Neural crest cell (in vitro differentiated cells): ENCODE measurements at places on chromosomes 7 and 10. TPM values are rescaled to one million over a fixed set of nuclear protein-coding genes. Genes with fewer than 3 reads are reported as not detected.
A peak's percentile ranks its signal among the peaks of the same experiment; 100 is the strongest.

Gene ZNF467
- total RNA-seq = 1.9 and 2.3 TPM in 2 replicates

Gene ARMH3
- total RNA-seq = 24.4 TPM in 2 replicates

Gene PRRT4
- 3.1 and 3.3 TPM in 2 replicates for total RNA-seq

Gene DUS4L
- total RNA-seq = 12.7 and 13.2 TPM in 2 replicates

Gene CRTAC1
- total RNA-seq = 0.82 and 1.1 TPM in 2 replicates

Gene SSC4D
- 1.0 and 1.1 TPM in 2 replicates for total RNA-seq

DNA sequence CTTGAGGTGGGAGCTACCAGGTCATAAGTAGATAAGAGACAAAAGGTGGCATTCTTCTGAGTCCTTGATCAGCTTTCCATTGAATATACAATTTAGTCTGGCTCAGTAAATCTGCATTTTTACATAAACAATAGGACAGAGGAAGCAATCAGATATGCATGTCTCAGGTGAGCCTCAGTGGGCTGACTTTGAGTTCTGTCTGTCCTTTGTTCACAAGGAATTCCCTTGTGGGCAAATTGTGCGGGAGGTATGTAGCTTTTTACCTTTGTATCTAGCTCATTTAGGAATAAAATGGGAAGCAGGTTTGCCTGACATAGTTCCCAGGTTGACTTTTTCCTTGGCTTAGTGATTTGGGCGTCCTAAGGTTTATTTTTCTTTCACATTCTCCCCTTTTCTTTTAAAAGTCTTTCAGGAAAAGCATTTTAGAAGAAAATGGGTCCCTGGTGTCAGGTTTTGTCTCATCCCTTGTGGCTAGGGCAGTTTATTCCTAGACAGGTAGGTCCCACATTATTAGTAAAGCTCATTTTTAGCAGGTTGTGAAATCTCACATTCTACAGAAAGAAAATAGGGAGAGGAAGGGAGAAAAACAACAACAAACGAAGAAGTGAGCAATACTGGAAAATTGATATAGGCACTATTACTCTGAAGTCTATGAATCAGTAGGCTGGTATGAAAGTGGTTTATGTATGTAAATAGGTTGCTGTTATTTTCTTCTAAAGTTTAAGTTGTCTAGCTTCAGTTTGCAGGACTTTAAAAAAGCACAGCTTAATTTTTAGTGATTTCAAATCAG, 16.5 kb downstream of the SPAM1 start:
- no peak for DNase-seq
- H3K27me3 ChIP-seq = peaks cover 4% of the 10 kb centered on the region
- no peak overlapping the region for H3K4me3 ChIP-seq
- no peak overlapping the region for H3K27ac ChIP-seq

DNA sequence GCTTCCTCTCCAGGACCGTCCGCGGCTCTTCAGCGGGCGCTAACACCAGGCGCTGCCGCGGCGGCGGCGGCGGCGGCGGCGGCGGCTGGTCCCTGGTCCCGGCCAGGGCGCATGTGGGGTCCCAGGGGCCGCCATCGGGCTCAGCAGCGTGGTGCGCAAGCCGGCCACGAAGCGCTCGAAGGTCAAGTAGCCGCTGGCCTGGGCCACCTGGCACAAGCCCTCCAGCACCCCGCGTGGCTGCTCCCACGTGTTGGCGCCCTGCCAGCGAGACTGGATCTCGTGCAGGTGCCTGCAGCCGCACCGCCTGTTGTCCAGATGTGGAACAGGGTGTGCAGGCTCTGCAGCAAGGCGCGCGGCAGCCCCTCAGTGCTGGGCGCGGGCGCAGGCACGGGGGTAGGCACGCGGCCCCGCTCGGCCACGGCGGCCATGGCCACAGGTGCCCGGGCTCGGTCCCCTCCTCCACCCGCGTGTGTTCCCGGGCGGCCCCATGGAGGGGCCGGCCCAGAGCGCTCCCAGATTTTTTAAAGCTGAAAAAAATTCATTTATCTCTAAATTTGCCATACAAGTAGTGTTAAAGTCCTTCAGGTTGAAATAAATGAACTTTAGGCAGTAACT, 884.2 kb upstream of the ZNF722 start:
- DNase-seq = no peak
- no peaks in the 10 kb centered on the region for H3K27me3 ChIP-seq
- H3K4me3 ChIP-seq = no peak overlapping the region
- H3K36me3 ChIP-seq = peaks cover 12% of the 10 kb centered on the region

- peaks cover 15% of the 10 kb centered on the region for H3K4me1 ChIP-seq
- peak overlapping the region; percentile 76 for H3K4me3 ChIP-seq
- H3K36me3 ChIP-seq = no peaks in the 10 kb centered on the region
- no peak overlapping the region for H3K27ac ChIP-seq
Measured at GRCh38 chr10:87656431-87657072, 3.1 kb upstream of the PAPSS2 start.

GRCh38 chr7:56291-56913, 136.0 kb upstream of the FAM20C start:
- H3K36me3 ChIP-seq = no peaks in the 10 kb centered on the region
- H3K27ac ChIP-seq = no peak overlapping the region
- H3K27me3 ChIP-seq = no peaks in the 10 kb centered on the region
- no peak for DNase-seq

GRCh38 chr10:86217371-86218080, 149.1 kb downstream of the GRID1 start:
- H3K27ac ChIP-seq = no peak overlapping the region
- H3K4me1 ChIP-seq = no peaks in the 10 kb centered on the region
- no peaks in the 10 kb centered on the region for H3K36me3 ChIP-seq

DNA sequence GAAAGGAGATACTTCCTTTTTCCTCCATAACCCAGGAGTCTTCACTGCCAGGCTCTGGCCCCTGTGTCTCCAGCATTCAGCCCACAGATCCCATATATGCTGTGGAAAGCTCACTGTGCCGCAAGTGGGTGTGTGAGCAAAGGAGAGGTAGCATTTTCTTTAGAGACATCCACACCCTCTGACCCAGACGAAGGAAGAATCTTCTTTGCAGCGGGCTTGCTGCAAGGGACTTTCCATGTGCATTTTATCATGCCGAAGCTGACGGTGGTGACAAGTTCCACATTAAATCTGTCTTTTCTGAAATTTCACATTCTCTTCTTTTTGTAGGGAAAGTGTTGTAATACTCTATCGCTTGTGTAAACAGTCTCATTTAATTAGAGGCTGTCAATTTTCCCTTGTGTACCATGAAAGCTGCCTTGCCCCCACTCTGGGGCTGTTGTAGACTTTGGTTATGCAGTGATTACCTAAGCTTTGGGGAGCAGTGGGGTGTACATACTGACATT, 409.5 kb downstream of the SUGCT start:
- H3K36me3 ChIP-seq = no peaks in the 10 kb centered on the region
- H3K4me1 ChIP-seq = no peaks in the 10 kb centered on the region
- no peak for DNase-seq
- H3K27me3 ChIP-seq = no peaks in the 10 kb centered on the region
- no peak overlapping the region for H3K27ac ChIP-seq
- H3K4me3 ChIP-seq = no peak overlapping the region

GRCh38 chr7:155709453-155709852, 65.0 kb downstream of the RBM33 start:
- H3K4me1 ChIP-seq = no peaks in the 10 kb centered on the region
- no peak for DNase-seq
- no peak overlapping the region for H3K4me3 ChIP-seq
- no peak overlapping the region for H3K27ac ChIP-seq
- no peaks in the 10 kb centered on the region for H3K27me3 ChIP-seq

DNA sequence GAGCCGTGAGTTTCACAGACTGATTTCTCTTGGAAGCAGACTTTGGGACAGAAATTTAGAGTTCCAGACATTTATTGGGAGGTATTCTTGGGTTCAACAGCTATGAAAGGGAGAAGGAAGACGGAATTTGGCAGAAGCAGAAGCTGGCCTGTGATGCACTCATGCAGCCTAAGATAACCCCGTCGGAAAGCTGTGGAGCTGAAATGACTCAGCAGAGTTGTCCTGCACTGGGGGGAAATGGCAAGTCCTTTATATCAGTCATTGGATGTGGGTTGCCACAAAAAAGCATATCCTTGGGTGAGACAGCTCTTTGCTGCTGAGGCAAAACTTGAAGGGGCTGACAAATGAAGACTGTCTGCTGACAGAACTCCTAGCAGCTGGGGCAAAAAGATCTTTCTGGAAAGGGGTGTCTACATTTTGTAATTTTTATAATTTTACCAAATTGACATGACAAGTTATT, 11.5 kb upstream of the MICU1 start:
- H3K36me3 ChIP-seq = no peaks in the 10 kb centered on the region
- no peak for DNase-seq
- H3K27ac ChIP-seq = no peak overlapping the region
- no peaks in the 10 kb centered on the region for H3K4me1 ChIP-seq

GRCh38 chr7:140623980-140624379, 16.6 kb downstream of the DENND2A start:
- no peaks in the 10 kb centered on the region for H3K36me3 ChIP-seq
- no peak for DNase-seq
- H3K4me3 ChIP-seq = no peak overlapping the region
- peak overlapping the region; percentile 35 for H3K27ac ChIP-seq

- H3K4me3 ChIP-seq = no peak overlapping the region
- no peaks in the 10 kb centered on the region for H3K36me3 ChIP-seq
- H3K4me1 ChIP-seq = peaks cover 11% of the 10 kb centered on the region
Measured at GRCh38 chr10:103180491-103180890, 12.6 kb downstream of the NT5C2 start.

- H3K4me3 ChIP-seq = peak overlapping the region; percentile 44
- H3K36me3 ChIP-seq = no peaks in the 10 kb centered on the region
- H3K4me1 ChIP-seq = peaks cover 42% of the 10 kb centered on the region
- H3K27ac ChIP-seq = no peak overlapping the region
- DNase-seq = no peak
- no peaks in the 10 kb centered on the region for H3K27me3 ChIP-seq
Measured at GRCh38 chr10:79249186-79250121, 97.8 kb upstream of the PPIF start.

- H3K36me3 ChIP-seq = no peaks in the 10 kb centered on the region
- no peaks in the 10 kb centered on the region for H3K27me3 ChIP-seq
- H3K27ac ChIP-seq = no peak overlapping the region
Measured at GRCh38 chr10:32190890-32191491, 134.8 kb upstream of the KIF5B start.

GRCh38 chr7:142405122-142405765, 147.4 kb upstream of the PRSS58 start:
- no peaks in the 10 kb centered on the region for H3K4me1 ChIP-seq
- H3K4me3 ChIP-seq = no peak overlapping the region
- H3K27me3 ChIP-seq = peaks cover 14% of the 10 kb centered on the region

GRCh38 chr10:116053910-116054309, 219.1 kb downstream of the GFRA1 start:
- H3K36me3 ChIP-seq = no peaks in the 10 kb centered on the region
- no peaks in the 10 kb centered on the region for H3K27me3 ChIP-seq
- H3K4me3 ChIP-seq = no peak overlapping the region
- no peak for DNase-seq
- H3K4me1 ChIP-seq = peaks cover 6% of the 10 kb centered on the region
- no peak overlapping the region for H3K27ac ChIP-seq

GRCh38 chr10:34081948-34082347, 733.1 kb downstream of the PARD3 start:
- DNase-seq = no peak
- no peak overlapping the region for H3K4me3 ChIP-seq
- H3K4me1 ChIP-seq = peaks cover 8% of the 10 kb centered on the region

DNA sequence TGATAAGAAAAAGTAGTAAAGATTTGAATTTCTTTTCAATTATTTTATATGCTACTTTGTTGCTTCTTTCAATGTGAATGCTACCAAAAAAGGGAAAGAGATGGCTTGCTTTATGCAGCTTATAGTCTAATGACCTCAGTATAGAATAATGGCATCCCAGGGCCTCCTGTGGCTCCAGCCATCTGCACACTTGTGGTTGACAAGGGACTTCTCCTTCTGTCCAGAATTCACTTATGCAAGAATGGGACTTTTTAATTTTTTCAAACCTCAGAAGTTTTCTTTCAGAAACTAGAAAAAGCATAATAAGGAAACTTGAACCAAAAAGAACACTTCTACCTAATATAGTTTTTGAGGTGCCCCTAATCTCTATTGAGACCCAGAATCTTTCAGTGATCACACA, 310.9 kb downstream of the CTNNA3 start:
- H3K4me1 ChIP-seq = peaks cover 22% of the 10 kb centered on the region
- no peaks in the 10 kb centered on the region for H3K36me3 ChIP-seq
- no peak for DNase-seq

DNA sequence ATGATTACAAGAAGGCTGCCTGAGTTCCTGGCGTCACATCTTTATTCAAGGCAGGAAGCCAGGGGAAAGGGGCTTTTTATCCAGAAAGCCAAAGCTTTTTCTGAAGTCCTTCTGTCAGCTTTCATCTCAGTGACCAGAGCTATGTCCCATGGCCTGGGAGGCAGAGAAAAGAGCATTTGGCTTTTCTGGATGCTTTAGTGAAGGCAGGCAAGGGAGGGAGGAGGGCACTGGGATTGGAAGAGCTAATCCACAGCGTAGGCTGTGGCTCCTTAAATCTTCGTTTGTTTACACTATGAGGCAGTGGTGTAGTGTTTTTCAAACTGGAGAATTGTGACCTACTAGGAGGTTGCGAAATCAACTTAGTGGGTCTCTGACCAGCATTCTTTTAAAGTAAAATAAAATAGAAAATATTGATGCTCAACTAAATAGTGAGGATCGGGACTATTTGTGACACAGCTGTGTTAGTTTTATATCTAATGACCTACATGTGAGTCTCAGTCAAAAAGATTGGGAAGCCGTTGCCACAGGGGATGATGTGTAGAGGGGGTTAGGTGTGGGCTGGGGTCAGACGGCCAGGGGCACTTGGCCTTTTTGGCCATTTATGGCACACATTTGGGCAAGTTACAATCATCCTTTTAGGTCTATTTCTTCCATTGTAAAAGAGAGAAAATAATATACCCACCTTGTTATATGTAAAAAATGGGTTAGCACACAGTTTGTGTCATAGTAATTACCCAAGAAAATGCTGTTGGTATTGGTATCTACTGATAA, 14.1 kb downstream of the CRYGN start:
- H3K4me3 ChIP-seq = no peak overlapping the region
- H3K27ac ChIP-seq = no peak overlapping the region
- no peak for DNase-seq
- H3K36me3 ChIP-seq = peaks cover 3% of the 10 kb centered on the region
- H3K27me3 ChIP-seq = no peaks in the 10 kb centered on the region
- peaks cover 25% of the 10 kb centered on the region for H3K4me1 ChIP-seq

DNA sequence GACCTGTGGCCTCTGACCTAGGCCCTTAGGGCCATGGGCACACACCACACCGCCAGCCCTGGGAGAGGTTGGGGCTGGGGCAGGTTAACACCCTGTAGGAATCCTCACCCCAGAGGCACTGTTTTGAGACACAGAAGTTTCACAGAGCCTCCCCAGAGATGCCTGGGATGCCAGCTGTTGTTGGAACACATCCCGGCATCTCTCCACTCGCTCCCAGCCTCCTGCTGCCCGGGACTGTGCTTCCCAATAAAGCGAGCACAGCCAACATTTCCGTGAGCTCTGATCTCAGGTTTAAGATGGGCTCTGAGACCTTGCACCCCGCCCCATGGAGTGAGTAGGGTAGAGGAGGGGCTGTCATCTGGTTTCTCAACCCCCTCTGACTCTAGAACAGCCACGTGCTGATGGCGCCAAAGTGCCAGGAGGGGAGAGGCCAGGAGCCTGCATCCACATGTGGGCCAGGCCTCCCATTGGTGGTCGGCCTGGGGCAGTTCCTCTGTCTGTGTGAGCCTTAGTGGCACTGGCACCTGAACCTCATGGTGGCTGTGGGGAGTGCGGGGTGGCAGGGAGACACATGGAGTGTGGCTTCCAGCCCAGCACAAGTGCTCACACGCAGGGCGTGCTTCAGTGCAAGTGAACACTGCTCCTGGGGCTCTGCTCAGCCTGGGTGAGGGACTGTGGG, 54.7 kb downstream of the RASGEF1A start:
- no peak overlapping the region for H3K27ac ChIP-seq
- no peaks in the 10 kb centered on the region for H3K36me3 ChIP-seq
- no peak overlapping the region for H3K4me3 ChIP-seq

- peaks cover 17% of the 10 kb centered on the region for H3K36me3 ChIP-seq
- H3K27me3 ChIP-seq = no peaks in the 10 kb centered on the region
- no peak for DNase-seq
Measured at GRCh38 chr10:7199152-7199760, 211.6 kb downstream of the SFMBT2 start.
